ENCODE measurements at places on chromosomes 16 and 17.

GRCh38 chr17:56983366-56983765 lies 5.4 kb downstream of the SCPEP1 start:
- no peak for DNase-seq

DNA sequence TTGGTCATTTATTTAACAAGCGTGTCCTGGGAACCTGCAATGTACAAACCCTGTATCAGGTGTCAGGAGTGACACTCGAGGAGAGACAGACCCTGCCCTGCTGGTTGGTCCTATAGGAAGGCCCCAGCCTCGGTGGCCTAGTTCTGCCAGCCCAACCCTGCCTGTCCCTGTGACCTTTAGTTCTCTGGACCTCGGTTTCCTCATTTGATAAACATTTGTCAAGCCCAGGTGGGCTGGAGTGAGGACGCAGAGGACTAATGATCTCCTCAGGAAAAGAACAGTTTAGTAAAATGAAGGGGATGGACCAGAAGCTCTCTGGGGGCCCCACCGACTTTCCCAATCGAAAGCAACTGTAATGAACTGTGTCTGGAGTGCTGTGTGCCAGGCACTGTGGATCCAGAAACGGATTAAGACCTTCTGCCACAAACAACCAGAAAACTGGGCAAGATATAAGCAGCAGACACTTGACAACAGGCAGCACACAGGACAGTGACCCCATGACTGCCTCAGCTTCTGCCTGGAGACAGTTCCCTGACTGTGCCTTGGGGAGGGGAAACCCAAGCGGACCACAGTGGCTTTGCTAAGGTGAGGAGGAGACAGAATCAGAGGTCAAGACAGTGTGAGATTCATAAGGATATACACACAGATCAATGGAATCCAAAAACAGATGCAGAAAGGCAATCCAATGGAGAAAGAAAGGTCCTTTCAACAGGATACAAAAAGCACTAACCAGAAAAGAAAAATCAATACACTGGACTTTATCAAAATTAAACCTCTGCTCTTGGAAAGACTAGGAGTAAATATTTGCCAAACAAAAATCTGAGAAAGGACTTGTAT lies 8.8 kb downstream of the PRCD start:
- no peak for DNase-seq

DNA sequence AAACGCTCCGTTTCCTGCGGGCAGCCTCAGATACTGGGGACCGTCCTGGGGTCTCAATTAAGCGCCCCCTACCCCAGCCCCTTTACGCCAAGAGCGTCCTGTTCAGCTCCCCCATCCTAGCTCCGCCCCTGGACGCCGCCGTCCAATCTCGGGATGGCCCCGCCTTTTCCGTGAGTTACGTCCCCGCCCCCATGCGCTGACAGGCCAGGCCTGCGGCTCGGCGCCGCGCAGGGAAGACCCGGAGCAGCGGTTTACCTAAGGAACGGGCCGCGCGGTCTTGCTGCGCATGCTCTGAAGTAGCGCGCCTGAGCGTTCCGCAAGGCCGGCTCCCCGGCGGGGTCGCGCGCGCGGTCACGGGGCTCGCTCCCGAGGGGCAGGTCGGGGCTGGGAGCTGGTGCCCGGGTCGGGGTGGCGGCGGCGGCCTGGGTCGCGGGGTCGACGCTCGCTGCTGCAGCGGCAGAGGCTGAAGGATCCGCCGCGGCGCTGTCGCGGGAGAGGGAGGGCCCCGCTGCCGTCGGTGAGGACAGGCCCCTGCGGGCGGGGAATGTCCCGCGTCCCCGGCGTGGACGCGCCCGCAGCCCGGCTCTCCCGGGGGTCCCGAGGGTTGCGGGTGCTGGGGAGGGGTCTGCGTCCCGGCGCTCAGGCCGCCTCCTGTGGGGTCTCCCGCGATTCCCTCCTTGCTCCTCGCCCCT lies at the start of gene FLYWCH1:
TSS of gene FLYWCH1 (plus strand) at position 294 of the 692 bp plus-strand sequence. CDS start 17,755 bp downstream, outside the sequence.
- DNase-seq: peak; percentile 96

- DNase-seq: no peak
Measured at GRCh38 chr17:77437017-77437416, 296.2 kb downstream of the SEC14L1 start.

DNA sequence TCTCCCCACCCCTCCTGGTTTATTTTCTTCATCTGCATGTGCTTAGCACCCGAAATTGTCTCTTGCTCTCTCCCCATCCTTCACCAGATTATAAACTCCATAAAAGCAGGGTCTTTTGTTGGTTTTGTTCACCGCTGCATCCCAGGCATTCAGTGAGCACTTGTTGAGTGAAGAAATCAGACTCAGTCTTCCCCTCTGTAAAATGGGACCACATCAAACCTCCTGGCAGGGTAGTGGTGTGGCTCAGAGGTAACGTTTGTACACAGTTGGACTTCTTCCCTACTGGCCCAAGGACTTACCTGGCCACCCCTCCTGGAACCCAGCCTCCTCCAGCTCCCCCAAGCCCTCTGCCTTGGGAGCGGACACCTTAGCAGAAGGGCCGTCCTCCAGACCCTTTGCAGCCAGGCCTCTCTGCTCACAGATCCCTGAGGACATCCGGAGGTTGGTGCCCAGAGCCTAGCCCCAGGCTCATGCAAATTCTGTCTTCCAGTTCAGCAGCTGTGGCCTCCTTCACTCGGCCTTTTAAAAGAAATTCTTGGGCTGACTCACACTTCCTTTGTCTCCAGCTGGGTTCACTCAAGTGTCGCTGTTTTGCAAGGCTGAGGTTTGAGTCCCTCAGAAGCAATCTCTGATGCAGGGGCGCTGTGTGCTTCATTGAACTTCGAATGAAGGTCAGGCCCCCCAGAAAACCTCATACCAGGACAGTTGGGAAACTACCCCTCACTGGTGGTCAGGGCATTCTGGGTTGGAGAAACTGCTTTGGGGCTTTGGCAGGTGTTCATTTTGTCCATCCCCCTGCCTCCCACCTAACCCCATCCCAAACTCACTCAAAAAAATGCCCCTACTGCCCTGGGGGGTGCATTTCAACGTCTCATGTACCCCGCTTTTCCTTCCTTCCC lies 16.8 kb upstream of the RMI2 start:
- DNase-seq: peak; percentile 17
